LHCN-M2 (cell line): ENCODE measurements at places on chromosomes 7 and 10. TPM values are rescaled to one million over a fixed set of nuclear protein-coding genes. Genes with fewer than 3 reads are reported as not detected.
A peak's percentile ranks its signal among the peaks of the same experiment; 100 is the strongest.

DNA sequence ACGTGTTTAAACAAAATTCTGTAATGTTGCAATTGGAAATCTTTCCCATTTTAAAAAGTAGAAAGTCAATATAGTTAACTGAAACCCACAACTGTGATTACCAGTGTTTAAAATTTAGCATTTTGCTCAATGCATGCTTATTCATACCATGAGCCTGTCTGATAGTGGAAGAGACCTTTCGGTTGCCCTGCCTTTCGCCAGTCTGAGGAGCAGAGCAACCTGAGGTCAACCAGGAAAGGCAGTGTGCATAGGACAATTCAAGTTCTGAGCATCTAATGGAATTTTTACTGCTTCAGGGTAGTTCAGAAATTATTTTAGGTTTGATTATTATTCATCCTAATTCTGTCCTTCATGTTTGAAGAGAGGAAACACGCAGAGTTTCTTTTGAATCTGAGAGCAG, 100.8 kb downstream of the CUBN start:
- no peak for DNase-seq

Gene UCMA
- total RNA-seq = not detected in 2 replicates

GRCh38 chr10:122504610-122504950, 43.2 kb downstream of the HTRA1 start:
- peak; percentile 89 for DNase-seq

DNA sequence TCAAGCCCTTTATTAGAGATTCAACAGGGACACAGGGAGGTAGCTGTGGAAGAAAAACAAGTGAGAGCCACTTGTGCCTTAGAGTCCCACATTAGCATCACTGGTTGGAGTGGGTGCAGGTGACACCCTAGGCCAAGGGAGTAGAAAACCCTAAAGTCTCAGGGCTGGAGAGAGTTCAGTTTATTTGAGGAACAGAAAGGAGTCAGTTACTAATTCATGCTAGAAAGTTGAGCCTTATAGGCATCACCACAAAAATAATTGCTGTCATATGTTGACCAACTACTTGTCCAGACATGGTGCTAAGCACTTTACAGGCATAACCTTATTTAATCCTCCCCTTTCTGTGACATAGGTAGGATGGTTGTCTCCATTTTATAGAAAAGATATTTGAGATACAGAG, 20.9 kb upstream of the ACSL5 start:
- no peak for DNase-seq
